Panc1 (cell line): ENCODE measurements at places on chromosomes 4 and X. TPM values are rescaled to one million over a fixed set of nuclear protein-coding genes. Genes with fewer than 3 reads are reported as not detected.

Gene GPC3
- 0.95 TPM for total RNA-seq

Gene OPN1LW
- total RNA-seq: not detected

Gene NHS
- total RNA-seq: 0.80 TPM

Gene NLRP2B
- total RNA-seq: not detected

Gene SLC6A8
- 125 TPM for total RNA-seq

Gene PRSS12
- total RNA-seq: 0.23 TPM

Gene FRMD7
- total RNA-seq: not detected

DNA sequence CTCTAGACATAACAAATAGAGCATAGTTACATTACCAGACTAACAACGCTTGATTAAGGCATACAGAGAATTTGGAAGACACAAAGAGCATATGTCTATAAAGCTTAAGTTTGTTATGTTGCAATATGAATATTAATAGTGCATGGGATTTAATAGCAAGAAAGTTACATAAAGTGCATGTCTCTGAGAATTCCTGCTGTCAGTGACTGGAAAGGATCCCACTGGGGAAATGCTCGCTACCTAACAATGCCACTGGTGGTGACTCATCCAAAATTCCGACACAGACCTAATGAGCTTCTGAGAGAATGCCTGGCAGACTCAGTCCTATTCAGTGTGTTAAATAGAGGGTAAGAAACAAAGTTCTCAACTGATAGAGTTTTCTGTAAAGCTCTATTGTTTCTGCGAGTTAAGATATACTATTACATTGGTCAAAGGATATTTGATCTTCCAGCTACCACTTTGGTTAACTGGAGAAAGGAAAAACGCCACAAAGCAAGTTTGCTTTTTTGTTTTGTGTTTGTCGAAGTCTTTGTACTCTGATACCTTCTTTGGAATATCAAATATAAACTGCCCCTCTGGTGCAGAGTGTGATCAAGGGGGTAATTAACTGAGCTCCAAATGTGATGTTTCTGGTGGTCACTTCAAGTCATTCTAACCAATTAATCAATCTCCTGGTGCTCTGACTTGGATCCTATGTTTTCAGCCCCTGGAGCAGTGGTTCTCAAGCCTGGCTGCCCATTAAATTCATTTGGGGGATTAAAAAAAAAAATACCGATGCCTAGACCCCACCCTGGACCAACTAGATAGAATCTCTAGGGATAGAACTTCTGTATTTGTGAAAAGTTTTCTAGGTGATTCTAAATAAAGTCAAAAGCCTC is 107.9 kb downstream of the PALLD start:
- H3K36me3 ChIP-seq: no peaks in the 10 kb centered on the region
- DNase-seq: no peak
- no peaks in the 10 kb centered on the region for H3K27me3 ChIP-seq
- no peaks in the 10 kb centered on the region for H3K4me1 ChIP-seq
- H3K4me3 ChIP-seq: no peak overlapping the region
- H3K27ac ChIP-seq: no peak overlapping the region

DNA sequence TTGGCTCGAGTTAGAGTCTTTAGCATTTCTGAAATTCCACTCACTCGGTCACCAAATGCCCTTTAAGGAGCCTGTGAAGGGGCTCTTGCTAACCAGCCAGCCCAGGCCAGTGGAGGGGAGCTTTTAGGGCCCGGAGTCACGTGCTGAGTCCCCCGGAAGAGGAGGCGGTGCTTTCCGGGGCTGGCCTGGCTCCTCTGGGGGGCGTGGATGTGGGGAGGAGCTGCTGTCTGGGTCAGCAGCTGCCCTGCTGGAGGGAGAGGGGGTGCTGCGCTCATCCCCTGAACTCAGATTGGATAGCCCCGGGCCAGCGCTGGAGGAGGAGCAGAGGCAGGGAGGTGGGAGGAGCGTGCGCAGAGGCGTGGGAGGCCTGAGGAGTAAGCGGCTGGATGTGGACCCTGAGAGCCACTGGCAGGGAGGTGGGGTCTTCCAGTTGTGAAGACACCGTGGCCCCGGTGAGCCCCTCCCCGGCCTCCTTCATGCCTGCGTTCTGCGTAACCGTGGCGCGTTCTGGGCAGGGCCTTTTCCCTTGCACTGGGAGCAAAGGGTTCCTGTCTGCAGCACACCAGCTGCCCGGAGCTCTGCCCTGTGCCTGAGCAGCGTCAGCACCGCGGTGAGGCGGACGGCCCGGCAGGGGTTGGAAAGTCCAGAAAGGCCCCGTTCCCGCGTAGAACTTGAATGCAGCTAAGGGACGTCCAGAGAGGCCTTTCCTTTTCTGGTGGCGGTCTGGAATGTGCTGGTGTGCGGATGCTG is 19.7 kb downstream of the MAEA start:
- no peaks in the 10 kb centered on the region for H3K36me3 ChIP-seq
- no peak overlapping the region for H3K4me3 ChIP-seq
- H3K4me1 ChIP-seq: no peaks in the 10 kb centered on the region
- no peaks in the 10 kb centered on the region for H3K27me3 ChIP-seq
- DNase-seq: no peak
- no peak overlapping the region for H3K27ac ChIP-seq

DNA sequence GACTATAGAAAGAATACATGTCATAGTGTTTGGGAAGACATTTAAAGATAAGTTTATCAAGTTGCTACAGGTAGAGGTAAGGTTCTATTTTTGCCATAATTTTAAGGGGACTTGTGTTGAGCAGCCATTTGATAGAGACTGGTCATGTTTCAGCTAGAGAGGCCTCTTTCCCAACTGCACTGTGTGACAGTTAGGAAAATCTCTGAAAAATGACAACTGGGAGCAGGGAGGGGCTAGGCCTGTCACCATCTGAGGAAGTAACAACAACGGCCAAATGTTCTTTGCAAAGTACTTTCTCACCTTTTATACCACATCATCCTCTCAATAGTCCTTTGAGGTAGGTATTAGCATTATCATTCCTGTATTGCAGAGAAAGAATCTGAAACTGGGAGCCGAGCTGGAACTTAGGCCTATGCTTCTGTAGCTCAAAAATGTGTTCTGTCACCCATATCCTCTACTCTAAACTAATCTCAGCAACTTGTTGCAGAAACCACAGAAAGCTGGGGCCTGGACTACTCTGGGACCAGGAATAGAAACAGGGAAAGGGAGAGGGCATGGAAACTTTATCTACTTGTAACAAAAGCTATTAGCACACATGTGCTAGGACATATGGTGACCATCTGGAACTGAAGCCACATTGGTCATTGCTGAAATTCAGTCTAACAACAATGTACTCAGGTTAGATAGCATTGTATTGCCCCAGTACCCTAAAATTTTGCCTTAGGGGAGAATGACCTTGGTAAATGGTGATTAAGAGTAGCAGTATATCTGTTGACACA is 198.9 kb downstream of the MID1IP1 start:
- no peaks in the 10 kb centered on the region for H3K4me1 ChIP-seq
- no peak overlapping the region for H3K27ac ChIP-seq
- no peaks in the 10 kb centered on the region for H3K36me3 ChIP-seq
- DNase-seq: no peak
- H3K4me3 ChIP-seq: no peak overlapping the region

DNA sequence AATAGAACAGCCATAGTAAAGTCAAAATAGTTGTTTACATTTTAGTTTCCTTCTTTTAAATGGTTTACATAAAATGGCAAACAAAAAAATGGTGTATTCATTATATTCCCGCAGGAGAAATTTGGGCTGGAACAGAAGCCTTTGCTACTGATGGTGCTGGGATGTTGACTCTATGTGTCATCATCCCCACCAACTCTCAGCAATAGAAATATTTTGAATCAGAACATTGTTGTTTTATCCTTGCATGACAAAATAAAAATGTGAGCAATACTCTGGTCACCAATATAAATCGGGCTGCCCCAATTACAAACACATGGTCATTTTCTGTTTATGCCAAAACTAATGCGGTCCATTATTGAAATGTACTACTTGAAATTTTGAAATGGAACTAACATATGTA is 1131.6 kb upstream of the PCDH7 start:
- no peaks in the 10 kb centered on the region for H3K36me3 ChIP-seq
- H3K4me1 ChIP-seq: no peaks in the 10 kb centered on the region
- no peak overlapping the region for H3K27ac ChIP-seq
- no peak for DNase-seq

DNA sequence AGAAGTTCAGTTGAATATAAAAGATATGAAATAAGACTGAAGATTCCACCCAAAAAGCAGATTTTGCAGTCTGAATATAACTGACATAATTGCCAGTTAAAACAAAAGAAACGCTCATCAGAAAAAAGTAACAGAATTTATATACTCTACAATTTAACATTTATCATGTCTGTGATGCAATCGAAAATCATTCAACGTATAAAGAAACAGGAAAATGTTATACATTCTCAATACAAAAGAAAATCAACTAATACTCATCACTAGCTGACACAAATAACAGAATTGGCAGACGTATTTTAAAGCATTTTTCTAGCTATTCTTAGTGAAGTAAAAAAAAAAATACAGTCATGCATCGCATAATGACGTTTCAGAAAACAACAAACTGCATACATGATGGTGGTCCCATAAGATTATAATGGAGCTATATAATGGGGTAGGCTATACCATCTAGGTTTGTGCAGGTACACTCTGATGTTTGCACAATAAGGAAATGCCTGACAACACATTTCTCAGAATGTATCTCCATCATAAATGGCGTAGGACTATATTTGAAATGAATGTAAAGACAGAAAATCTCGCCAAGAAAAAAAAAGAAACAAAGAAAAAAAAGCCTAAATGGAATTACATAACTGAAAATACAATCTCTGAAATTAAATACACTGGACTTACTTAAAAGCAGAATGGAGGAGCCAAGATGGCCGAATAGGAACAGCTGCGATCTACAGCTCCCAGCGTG is 34.3 kb downstream of the OR13H1 start:
- H3K27me3 ChIP-seq: no peaks in the 10 kb centered on the region; the same call in 1 of the 2 replicates
- DNase-seq: no peak
- H3K27ac ChIP-seq: no peak overlapping the region

GRCh38 chr4:71156616-71157015 is 163.2 kb downstream of the DCK start:
- DNase-seq: no peak
- no peak overlapping the region for H3K27ac ChIP-seq
- H3K27me3 ChIP-seq: no peaks in the 10 kb centered on the region; the same call in 1 of the 2 replicates
- H3K4me1 ChIP-seq: no peaks in the 10 kb centered on the region
- no peaks in the 10 kb centered on the region for H3K36me3 ChIP-seq

- H3K4me1 ChIP-seq: no peaks in the 10 kb centered on the region
- H3K36me3 ChIP-seq: no peaks in the 10 kb centered on the region
- no peaks in the 10 kb centered on the region for H3K27me3 ChIP-seq
- no peak overlapping the region for H3K27ac ChIP-seq
- H3K4me3 ChIP-seq: no peak overlapping the region
Measured at GRCh38 chr4:40933272-40934053, 183.7 kb downstream of the NSUN7 start.

DNA sequence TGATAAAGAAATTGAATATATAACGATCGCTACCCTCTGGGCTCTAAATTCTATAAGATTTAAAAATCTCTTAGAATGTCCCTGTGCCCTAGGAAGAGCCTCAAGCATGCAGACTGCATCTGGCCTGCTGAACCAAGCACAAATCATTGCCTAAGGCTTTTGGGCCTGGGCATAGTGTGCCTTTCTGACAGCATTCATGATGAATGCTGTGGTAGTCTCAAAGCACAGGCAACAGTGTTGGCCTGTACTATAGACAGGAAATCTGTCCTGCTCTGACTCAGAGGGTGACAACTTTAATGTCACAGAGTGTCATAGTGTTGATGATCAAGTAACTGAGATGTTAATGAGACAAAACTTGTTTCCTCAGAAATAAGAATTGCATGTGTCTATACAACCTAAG is 717.3 kb downstream of the STIM2 start:
- no peaks in the 10 kb centered on the region for H3K27me3 ChIP-seq
- no peak overlapping the region for H3K27ac ChIP-seq
- DNase-seq: no peak
- H3K4me3 ChIP-seq: no peak overlapping the region
- H3K4me1 ChIP-seq: no peaks in the 10 kb centered on the region

DNA sequence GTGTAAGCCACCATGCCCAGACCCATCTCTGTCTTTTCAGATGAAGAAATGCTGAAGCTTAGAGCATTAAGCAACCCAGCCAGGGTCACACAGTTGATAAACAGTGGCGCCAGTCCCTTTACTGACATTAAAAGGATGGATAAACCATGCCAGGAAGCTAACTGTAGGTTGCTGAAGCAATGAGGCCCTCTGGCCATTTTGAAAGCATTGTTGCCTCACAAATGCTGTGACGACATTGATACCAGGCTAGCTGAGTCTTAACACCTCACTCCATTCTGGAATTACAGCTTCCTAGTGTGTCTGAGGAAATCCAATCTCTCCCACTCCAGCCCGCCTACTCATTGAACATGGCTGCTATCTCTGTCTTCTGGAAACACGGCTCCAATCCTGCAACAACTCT is 89.7 kb downstream of the LNX1 start:
- no peak overlapping the region for H3K4me3 ChIP-seq
- DNase-seq: no peak
- H3K27ac ChIP-seq: no peak overlapping the region
- no peaks in the 10 kb centered on the region for H3K27me3 ChIP-seq

DNA sequence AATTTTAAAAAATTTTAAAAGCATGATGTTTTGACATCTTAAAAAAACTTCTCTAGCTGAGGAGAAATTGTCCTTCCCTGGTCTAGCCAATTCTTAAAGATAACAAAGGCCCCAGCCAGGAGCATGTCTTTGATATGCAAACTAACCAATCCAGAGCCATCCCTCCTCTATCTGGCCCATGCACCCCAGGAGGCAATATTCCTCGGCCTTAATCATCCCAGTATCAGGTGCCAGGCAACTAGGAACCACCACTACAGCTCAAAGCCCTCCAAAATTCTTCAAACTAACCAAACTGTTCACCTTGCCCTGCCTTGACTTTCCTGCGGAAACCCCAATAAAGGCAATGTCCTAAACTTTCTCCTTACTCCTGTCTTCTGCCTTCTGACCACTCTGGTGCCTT is 97.8 kb upstream of the USP9X start:
- no peaks in the 10 kb centered on the region for H3K27me3 ChIP-seq
- no peaks in the 10 kb centered on the region for H3K4me1 ChIP-seq
- H3K4me3 ChIP-seq: no peak overlapping the region
- H3K36me3 ChIP-seq: no peaks in the 10 kb centered on the region
- no peak overlapping the region for H3K27ac ChIP-seq
- DNase-seq: no peak

DNA sequence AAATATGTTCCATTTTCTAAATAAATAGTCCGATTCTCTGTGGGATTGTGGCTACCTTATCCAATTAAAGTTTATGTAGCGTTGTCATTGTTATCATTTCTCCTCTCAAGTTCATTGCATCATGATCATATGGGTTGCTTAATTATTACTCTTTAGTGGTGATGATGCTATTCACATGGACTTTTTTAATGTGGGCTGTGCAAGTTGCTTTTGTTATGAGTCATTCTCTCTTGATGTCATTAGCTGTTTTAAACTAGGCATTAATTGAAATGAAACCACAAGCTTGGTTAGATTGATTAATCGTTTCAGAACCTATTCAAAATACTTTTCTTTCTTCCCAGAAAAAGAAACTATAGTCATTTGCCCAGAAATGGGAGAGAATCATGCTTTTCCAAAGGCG is 38.2 kb downstream of the NHS start:
- no peaks in the 10 kb centered on the region for H3K4me1 ChIP-seq
- no peak overlapping the region for H3K27ac ChIP-seq
- no peaks in the 10 kb centered on the region for H3K27me3 ChIP-seq

GRCh38 chr4:73740353-73740778 is at the start of gene CXCL8:
TSS of gene CXCL8 (plus strand) at chr4:73740569. CDS start at chr4:73740659, 90 bp downstream.
- no peaks in the 10 kb centered on the region; the same call in 1 of the 2 replicates for H3K36me3 ChIP-seq
- peak within 1 kb of the TSS; percentile 61 for H3K27ac ChIP-seq
- H3K4me3 ChIP-seq: peak within 1 kb of the TSS; percentile 18; the same call in 1 of the 2 replicates
- H3K27me3 ChIP-seq: no peaks in the 10 kb centered on the region
- peaks cover 13% of the 10 kb centered on the region; the same call in 1 of the 2 replicates for H3K4me1 ChIP-seq
- peak; percentile 87 for DNase-seq

GRCh38 chrX:76279007-76279406 is 106.1 kb downstream of the PBDC1 start:
- H3K4me1 ChIP-seq: no peaks in the 10 kb centered on the region
- no peaks in the 10 kb centered on the region for H3K36me3 ChIP-seq
- H3K4me3 ChIP-seq: no peak overlapping the region
